CD4-positive, alpha-beta memory T cell (primary cell): ENCODE measurements at places on chromosomes 13 and 19. TPM values are rescaled to one million over a fixed set of nuclear protein-coding genes. Genes with fewer than 3 reads are reported as not detected.

GPR183 gene
- 954 TPM for polyA plus RNA-seq

SSC5D gene
- polyA plus RNA-seq = not detected

- no peak for DNase-seq
Measured at GRCh38 chr19:13396250-13397080, 109.8 kb downstream of the CACNA1A start.

SELENOV gene
- polyA plus RNA-seq = not detected

MADCAM1 gene
- polyA plus RNA-seq = 0.24 TPM

GRCh38 chr19:35513628-35514281 lies at the start of gene DMKN:
Gene DMKN, minus strand, starts transcription at chr19:35513649. Its CDS starts 174 bp downstream, at chr19:35513475.
- no peak for DNase-seq

CYP4F11 gene
- not detected for polyA plus RNA-seq

DNA sequence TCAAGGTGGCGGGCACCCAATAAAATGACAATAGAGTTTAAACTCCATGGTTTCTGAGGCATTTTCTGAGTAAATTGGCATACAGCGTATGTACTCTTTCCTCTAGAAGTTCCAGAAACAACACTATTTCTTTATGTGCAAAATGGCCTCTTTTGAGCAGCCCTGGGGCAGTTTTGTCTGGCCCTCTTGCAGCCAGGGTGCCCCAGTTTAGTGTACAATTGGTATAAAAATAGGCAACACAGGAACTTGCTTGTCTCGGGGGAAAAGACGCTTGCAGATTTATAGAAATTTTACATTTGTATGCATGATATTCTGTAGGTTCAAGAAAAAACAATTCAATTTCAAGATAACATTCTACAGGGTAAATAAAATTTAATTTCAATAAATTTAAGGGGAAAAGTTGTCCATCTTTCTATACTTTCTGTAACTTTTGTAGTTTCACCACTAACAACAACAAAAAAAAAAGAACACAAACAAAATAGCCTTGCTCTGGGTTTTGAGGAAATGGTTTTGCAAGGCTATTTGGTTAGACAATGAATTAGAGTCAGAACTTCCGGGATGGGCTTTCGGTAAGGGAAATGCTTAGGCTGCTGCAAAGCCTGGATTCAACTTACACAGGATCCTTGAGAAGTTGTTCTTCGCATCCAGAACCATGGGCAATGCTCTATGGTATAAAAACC lies 45.3 kb downstream of the LRCH1 start:
- DNase-seq = no peak

DNA sequence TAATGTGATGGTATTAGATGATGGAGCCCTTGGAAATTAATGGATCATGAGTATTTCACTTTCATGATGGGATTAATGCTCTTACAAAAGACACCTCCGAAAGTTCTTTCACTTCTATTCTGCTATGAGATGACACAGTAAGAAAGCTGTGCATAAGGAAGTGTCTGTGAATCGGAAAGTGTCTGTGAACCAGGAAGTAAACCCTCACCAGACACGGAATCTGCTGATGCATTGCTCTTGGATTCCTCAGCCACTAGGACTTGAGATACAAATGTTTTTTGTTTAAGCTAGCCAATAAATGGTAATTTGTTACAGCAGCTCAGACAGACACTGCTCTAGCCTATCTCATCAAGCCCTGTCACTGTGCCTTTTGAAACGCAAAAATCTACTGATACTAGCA lies 440.4 kb upstream of the PRR20A start:
- no peak for DNase-seq

PGLYRP2 gene
- 0.19 TPM for polyA plus RNA-seq

DNA sequence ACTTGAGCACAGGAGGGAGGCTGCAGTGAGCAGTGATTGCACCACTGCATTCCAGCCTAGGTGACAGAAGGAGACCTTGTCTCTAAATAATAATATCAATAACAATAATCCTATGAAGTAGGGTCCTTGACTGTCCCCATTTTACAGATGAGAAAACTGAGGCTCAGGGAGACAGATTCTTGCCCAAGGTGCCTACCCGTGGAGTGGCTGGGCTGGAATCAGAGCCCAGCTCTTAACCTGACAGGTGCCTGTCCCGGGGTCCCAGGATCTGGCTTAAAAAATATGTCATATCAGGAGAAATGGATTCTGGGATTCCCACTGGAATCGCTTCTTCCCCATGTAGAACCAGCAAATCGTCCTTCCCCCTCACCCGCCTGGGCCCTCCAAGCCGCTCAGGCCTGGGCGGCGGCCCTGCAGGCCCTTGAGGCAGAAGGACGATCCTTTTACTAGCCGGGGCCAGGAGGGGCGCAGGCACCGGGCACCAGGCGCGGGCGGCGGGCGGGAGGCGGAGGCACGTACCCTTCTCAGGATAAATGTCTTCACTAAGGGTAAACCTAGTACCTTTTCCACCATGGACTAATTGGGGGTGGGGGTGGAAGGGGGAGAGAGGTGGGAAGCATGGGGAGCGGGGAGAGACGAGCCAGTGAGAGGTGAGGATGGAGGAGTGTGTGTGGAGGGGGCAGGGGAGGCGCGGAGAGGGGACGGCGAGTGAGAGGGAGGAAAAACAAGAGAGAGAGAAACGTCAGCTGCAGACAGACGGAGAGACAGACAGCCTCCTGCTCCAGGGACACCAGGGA lies 60.6 kb downstream of the COLGALT1 start:
- no peak for DNase-seq

GRCh38 chr13:32001154-32001768 lies 30.3 kb upstream of the FRY start:
- no peak for DNase-seq

- DNase-seq = no peak
Measured at GRCh38 chr13:45899406-45899805, 47.9 kb upstream of the SIAH3 start.

DNA sequence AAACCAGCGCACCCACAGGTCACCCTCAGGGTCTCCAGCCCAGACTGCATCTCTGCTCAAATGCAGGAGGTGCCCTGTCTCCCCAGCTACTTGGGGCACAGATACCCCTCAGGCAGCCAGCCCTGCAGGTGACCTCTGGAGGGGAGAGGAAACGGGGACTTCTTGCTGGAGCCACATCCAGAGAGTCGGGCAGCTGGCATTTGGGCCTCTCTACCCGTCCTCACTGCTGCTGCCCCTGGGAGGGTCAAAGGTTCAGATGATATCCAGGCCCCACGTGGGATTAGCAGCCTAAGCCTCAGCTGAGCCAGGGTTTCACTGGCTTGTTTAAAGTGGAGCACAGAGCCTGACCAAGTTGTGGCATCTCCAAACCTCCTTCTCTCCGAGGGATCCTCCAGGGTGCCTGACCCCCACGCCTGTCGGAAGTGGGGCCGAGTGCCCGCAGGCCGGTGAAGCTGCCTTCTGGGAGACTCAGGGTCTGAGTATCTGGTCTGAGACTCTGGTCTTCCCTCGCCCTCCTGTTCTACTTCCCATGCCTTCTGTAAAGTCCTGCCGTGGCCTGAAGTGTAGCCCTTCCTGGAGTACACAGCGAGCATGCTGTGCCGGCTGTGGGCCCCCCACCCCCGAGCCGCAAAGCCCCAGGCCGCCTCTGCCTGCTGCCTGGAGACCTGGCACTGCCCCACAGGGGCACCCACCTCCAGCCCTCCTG lies 2.1 kb downstream of the RASA3 start:
- DNase-seq = no peak

PSG3 gene
- not detected for polyA plus RNA-seq

DNA sequence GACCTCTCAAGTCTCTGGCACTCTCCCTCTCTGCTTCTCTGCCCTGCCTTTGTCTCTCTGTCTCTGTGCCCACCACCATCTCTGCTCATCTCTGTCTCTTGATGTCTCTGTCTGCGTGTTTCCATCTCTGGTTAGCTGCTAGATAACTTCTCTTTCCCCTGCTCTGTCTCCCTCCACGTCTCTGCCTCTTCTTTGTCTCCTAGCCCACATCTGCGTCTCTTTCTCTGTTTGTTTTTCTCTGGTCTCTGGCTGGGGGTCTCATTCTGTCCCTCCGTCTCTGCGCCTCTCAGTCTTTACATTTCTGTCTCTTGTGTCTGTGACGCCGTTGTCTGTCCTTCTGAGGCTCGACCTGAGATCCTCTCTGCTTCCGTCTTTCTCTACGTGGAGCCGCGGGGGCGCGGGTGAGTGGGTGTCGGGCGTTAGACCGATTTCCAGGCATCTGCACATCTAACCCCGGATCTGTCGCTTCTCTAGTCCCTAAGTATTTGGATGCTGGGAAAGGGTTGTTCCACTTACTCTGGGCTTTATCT lies 386 bp downstream of the GIPR start:
- DNase-seq = peak; percentile 33

DNA sequence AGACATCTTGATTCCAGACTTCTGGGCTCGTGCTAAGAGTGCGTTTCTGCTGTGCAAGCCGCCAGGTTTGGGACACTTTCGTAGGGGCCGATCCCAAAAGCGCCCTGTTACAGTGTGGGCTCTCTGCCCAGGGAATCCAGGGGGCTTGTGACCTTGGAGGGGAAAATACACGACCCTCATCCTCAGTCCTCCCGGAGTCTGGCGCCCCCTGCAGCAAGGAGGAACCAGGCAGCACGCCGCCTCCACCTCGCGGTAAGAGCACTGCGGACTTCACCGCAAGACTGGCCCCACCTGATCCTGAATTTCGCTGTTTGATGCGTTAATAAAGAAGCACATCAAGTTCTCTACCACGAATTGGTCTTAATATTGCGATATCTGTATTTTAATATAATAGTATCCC lies 5.2 kb downstream of the POLRMT start:
- no peak for DNase-seq

SLC39A3 gene
- polyA plus RNA-seq = 28.8 TPM

KLK15 gene
- not detected for polyA plus RNA-seq

DNA sequence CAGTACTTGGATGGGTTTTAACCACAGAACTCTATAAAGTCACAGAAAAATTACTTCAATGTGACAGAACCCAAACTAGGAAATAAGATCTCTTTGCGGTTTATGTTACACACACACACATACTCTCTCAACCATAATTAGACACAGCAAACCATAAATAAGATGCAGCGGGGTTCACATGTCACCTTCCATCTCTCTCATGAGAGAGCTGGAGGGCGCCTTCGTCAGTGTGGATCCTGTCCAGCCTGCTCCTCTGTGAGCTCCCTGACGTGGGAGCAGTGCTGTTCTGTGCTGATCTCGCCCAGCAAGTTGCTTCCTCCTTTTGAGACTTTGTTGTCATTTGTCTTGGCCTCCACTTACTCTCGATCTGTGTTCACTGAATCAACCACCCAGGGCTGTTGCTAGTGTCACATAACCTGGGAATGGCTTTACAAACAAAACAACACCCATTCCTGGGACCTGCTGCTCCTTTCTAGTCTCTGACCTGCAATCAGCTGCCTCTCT lies 204.9 kb upstream of the KL start:
- DNase-seq = no peak

DNA sequence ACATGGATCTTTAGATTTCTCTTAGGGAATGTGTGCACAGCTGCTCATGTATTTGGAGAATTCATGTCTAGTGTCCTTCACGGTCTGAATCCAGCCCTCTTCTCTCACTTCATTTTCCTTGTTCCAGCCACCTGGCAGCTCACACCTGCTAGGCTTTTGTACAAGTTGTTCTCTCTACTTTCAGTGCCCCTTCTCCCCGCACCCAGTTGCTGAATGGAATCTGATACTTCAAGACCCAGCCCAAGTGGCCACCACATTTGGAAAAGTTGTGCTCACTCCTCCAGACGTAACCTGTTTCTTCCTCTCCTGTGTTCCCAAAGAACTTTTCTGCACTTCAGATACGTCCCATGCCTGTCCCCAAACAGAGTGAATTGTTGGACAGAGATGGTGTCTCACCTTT lies 235.6 kb downstream of the SHISA2 start:
- DNase-seq = no peak

- DNase-seq = no peak
Measured at GRCh38 chr13:101915755-101916107, 463.3 kb downstream of the ITGBL1 start.

GRCh38 chr13:24293746-24294145 lies 15.6 kb upstream of the C1QTNF9 start:
- DNase-seq = no peak

DNA sequence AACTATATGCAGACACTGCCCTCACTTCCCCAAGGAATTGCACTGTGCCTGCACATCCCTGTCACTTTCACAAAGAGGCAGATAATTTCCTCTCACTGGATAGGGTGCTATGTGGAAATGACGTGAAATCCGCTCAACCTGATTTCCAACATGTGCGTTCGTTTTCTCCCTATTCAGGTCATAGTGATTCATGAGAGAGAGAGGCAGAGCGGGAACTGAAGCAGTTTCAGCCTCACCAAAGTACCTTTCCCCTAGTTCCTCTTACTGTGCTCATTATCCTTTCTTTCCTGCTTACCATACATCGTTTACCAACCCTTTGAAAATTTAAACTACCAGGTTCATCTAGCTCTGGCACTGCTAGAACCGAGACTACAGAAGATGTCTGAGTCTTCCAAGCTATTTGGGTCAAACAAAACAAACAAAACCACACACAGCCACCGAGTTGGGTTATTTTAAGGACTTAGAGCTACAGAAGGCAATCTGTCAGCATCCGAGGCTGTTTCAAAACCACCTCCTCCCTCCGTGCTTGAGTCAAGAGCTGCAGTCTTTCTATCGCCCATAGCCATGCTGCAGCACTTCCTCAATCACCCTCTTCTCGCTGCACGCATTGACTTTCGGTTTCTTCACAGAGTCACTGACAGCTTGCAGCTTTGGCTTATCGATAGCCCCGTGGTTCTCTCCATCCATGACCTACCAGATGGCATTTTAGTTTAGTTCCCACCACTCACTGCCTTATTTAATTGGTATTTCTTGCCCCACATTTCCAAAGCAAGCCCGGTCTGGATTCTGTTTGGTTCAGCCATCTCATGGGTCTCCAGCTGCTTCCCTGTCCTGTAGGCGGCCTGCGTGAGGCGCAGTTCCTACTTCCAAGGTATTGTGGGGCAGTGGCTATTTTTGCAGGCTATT lies 1395.8 kb downstream of the EFNB2 start:
- peak; percentile 72 for DNase-seq

- DNase-seq = no peak
Measured at GRCh38 chr13:47822036-47822435, 179.0 kb downstream of the SUCLA2 start.

GRCh38 chr13:46712524-46712923 lies 84.4 kb downstream of the ESD start:
- DNase-seq = no peak

GRCh38 chr13:28582892-28583240 lies 76.1 kb upstream of the POMP start:
- DNase-seq = no peak

- DNase-seq = no peak
Measured at GRCh38 chr13:94389604-94390351, 89.7 kb downstream of the DCT start.

DNASE2 gene
- polyA plus RNA-seq = 81.8 TPM

- DNase-seq = no peak
Measured at GRCh38 chr19:38433268-38433733, at the start of gene RYR1. Gene RYR1, plus strand, starts transcription at chr19:38433691. Its CDS starts 139 bp downstream, at chr19:38433830.

DNA sequence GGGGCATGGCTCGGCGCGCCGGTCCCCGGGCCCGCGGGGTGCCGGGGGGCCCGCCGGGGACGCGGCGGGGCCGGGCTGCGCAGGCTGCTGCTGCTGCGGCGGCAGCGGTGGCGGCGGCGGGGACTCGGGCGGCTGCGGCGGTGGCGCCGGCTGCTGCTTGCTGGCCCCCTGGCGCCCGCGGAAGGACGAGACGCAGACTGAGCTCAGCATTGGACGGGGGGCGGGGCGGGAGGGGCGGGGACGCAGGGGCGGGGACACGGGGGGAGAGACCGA lies 368 bp downstream of the KCNC3 start:
- no peak for DNase-seq
